ENCODE measurements at places on chromosomes 4 and X.

- DNase-seq = no peak
Measured at GRCh38 chrX:134661295-134661694, 3.0 kb upstream of the PLAC1 start.

DNA sequence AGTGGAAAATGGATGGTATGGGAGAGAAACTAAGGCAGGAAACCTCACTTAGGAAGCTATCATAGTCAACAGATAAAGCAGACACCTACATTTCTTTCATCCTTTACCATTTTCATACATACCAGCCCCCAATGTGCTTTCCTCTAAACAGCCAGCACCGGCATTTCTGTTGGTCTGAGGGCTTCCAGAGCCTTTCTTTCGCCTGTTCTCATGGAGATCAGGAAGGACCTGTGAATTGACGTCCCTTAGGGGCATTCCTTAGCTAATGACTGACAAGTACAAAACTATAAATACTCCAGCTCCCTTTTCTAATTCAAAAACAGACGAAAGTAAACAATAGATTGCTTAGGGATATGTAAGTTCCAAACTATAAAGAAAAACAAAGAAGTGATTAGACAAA lies 215.5 kb upstream of the CNKSR2 start:
- DNase-seq = no peak

DNA sequence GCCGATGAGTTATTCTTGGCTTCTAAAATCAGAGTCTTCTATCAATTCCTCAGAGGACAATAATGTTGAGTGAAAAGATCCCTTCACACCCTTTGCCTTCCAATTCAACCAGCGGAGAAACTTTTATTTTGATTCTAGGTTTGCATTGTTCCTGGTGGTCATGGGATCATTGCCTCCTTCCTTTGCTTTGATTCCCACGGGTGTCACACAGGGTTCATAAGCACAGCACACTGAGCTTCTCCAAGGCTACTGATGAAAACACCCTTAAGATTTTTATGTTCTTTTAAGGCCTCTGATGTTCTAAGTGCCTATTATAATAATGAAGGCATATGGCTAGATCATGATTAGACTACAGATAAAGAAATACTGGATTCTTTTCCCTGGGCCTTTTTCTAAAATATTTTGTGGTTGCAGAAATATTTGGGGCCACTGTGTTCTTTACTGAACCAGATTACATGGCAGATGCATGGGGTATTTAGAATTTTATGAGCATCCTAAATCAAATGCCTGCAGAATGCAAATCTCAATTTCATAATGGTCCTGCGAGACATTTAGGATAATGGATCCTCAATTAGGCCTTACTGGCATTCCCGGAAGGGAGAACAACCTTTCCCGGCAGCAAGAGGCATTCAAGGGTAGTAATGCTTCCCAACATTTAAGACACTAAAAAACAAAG lies 43.9 kb upstream of the FGFBP2 start:
- no peak for DNase-seq

DNA sequence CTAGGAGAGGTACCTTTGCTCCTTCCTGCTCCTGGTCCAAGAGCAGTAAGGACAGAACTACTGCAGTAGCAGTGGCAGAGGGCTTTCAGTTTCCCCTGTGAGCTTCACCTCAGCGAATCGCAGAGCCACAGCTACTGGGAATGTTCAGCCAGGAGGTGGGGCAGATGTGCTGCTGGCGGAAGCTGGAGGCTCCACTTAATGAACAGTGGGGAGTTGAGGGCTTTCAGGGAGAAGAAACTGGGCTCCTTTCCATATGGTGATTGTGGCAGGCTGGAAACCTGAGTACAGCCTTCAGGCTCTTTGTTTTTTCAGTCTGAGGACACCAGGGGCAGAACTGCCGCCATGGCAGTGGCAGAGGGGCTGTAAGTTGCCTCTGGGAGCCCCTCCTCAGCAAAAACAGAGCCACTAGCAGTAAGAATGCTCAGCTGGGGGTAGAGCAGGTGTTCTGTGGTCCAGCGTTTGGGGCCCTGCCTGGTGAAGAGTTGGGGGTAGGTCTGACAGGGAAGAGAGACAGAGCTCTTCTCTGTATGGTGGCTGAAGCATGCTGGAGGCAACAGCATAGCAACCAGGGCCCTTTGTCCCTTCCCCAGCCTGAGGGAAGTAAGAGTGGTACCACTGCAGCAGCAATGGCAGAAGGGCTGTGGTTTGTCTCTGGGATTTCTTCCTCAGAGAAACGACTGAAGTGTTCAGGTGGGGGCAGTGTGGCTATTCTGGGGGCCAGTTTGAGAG lies 106.0 kb upstream of the GRXCR1 start:
- DNase-seq = no peak

DNA sequence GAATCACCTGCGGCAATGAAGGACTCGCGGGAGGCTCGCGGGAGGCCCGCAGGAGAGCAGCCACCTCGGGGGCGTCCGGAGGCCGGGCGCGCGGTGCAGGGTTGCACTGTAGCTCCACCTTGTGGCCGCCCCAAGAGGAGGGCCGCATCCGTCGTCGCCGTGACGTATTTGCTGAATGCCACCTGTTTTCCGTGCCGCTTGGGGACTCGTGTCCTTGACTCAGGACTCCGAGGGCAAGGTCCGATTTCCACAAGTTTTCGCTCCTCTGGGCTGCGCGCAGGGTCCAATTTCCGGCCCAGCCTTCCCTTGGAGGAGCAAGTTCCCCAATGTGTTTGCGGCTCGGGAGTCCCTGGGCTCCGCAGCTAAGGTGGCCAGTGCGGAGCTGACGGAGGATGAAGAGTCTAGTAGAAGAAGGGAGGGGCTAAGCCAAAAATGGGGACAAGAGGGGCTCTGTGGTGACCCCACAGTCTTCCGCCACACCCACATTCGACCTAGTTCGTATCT lies 10.7 kb upstream of the DLG3 start:
- DNase-seq = peak; percentile 3

DNA sequence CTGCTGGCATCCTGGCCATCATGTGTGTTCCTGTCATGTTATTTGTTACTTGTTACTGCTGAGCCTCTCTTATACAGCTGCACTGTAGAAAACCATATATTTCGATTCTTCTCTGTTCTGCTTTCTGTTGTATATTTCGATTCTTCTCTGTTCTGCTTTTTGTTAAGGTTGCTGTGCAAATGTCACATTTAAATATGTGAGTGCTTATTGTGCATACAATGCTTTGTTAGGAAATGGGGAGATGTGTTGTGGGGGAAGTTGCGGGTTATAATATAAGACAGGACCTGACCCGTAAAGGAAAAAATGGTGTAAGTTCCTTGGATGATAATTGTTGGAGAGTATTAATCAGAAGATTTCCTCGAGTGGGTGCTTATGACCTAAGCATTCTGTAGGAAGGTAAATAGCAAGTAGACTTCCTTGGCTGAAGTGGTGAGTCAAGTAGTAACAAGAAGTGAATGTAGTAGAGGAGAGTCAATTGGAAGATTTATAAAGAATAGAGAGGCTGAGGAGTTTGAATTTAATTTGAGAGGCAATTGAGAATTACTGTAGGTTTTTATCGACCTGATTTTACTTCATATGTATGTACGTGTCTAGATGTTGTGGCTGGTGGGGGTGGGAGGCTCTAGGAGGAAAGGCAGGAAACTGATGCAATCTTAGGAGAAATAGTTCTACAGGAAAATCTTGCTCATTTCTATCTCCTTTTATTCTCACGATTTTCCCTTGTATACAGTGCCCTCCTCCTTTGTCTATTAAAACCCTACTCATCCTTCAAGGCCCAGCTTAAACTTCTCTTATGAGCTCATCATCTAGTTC lies 8.5 kb downstream of the OGT start:
- DNase-seq = no peak

- no peak for DNase-seq
Measured at GRCh38 chr4:53431052-53431451, 53.6 kb downstream of the FIP1L1 start.

DNA sequence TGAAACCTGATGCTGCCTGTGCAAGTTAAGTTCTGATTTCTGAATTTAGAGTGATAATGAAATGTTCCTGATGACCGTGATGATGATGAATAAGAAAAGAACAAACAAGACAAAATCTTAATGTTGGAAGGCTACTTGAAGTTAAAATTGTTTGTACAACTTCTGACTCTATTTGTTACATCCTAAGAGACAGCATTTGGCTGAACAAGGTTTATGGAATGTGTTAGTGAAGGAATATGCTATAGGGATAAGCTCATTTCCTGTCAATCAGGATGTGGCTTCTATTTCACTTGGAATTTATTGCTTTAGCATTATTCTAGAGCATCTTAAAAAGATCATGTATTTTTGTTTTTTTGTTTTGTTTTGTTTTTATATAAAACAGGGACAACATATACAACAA lies 267.5 kb downstream of the FAT4 start:
- peak; percentile 17 for DNase-seq

DNA sequence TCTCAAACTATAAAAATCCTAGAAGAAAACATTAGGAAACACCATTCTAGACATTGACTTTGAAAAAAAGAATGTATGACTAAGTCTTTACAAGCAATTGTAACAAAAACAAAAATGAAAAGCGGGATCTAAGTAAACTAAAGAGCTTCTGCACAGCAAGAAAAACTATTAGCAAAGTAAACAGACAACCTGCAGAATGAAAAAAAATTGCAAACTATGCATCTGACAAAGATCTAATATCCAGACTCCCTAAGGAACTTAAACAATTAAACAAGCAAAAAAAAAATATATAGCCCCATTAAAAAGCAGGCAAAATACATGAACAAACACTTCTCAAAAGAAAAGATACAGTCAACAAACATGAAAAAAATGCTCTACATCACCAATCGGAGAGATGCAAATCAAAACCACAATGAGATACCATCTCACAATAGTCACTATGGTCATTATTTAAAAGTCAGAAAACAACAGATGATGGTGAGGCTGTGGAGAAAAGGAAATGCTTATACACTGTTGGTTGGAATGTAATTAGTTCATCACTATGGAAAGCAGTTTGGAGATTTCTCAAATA lies 168.1 kb downstream of the EPHA5 start:
- DNase-seq = no peak

DNA sequence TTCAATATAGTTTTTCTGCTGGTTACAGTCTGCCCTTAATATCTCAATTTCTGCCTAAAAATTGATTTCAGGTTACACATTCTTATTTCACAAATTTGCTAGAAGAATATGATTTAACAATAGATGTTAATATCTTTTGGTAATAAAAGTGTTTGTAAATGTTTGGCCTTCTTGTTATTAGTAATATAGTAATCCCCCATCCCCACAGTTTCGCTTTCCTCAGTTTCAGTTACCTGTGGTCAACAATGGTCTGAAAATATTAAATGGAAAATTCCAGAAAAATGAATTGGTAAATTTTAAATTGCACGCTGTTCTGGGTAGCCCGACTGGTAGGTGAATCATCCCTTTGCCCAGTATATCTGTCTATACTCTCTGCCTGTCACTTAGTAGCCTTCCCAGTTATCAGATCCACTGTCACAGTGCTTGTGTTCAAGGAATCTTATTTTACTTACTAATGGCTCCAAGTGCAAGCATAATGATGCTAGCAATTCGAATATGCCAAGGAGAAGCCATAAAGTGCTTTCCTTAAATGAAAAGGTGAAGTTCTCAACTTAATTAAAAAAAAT lies 3.5 kb upstream of the BMP2K start:
- no peak for DNase-seq

DNA sequence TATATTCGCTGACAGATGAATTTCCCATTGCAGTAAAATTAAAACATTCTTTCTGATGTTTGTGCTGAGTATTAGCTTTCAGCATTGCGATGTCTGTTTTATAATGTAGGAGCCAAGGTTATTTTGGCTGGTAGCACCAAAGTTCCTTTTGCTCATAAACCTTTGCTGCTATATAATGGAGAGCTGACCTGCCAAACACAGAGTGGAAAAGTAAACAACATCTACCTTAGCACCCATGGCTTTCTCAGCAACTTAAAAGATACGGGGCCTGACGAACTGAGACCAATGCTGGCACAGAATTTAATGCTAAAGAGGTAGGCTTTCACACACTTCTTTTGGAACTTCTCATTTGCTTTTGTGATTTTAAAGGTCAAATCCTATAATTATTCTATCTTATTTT lies 46.0 kb downstream of the WDR19 start:
- DNase-seq = no peak

- DNase-seq = no peak
Measured at GRCh38 chr4:185318679-185319078, 77.0 kb downstream of the LRP2BP start.

DNA sequence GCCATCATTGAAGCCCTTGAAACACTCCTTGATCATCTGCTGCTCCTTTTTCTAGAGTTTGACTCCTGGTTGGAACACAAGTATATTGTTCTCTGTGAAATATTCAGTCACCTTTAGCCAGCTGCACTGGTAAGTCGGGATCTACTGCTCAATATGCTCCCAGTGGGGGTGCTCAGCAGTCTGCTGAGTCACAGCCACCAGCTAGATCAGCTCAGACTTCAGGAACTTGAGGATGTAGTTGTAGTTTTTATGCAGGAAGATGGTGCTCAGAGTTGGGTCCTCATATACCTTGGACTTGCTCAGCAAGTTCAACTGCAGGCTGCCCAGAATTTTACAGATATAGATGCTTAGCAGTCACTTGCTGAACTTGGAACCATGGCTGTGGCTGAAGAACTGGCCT lies 202.5 kb upstream of the RPL34 start:
- no peak for DNase-seq

GRCh38 chr4:155207534-155208257 lies 740 bp upstream of the NPY2R start:
- DNase-seq = no peak

DNA sequence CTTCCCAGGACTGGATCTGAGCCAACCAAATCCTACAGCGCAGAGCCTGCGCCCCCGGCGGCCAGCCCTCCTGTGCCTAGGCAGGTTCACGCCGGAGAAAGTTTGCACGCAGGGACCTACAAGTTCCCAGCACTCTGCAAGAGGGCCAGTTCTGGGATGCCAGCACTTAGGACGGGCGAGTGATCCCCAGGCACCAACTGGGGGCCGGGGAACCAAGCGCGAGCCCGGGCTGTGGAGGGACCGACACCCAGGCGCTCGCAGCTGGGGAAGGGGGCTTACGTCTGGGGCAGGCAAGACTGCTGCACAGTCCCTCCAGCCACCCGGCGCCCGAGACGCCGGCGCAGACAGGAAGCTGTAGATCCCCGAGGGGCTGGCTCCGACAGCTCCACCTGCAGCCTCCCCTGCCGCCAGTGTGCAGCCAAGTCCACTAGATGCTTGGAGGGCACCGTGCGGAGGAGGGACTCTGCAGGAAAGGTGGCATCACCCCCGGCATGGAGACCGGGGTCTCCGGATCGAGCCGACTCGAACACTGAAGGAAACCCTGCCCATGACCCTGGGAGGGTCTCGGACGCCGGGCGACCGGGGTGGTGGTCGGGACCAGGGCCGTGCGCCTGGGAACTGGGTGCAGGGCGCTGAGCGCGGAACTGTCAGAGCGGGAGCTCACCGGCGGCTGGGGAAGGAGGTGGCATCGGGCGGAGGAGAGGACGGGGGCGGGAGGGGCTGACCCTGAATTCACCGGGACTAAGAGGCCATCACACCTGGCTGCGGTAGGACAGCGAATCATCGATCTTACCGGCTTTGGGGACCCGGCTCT lies 566 bp downstream of the CORIN start:
- no peak for DNase-seq

GRCh38 chr4:107255596-107255995 lies 219.5 kb upstream of the DKK2 start:
- no peak for DNase-seq
